ENCODE measurements at places on chromosomes 6 and 20. TPM values are rescaled to one million over a fixed set of nuclear protein-coding genes. Genes with fewer than 3 reads are reported as not detected.

DNA sequence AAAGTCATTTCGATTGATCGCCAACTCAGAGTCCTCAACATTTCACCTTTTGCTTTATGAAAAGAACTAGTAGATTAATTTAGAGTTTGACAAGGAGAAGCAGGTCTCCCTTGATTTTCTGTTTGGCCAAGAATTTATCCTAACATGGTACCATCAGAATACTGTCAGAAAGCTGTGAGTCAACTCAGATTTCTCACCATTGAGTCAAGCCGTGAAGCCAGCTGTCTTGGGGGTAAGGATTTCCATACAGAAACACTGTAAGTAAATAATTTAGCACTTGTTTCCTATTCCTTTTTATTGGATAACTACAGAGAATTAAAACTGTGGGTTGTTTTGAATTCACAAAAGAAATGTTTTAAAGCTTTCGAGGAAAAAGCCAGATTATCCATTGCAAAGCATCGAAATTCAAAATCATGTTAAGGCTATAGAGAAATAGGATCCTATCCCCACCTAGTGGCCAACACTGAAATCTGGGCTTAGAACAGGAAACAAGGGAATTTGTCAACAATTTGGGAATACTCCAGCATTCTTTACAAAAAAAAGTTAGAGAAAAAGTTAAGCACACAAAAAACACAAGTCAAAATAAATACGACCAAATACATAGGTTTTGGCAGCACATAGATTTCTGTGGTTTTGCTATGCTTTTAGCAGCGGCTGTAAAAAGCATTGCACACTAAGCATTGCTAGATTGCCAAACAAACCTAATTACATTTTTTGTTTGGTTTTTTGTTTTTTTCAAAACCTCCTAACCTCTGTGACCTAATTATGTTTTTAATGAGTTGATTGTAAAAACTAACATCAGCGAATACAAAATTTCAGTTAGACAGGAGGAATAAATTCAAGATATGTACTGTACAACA lies 44.2 kb downstream of the COL11A2 start:
- no peak for DNase-seq

Gene RIPPLY2
- polyA plus RNA-seq, result not detected

GRCh38 chr20:44166008-44166407 lies 21.0 kb downstream of the JPH2 start:
- DNase-seq, result no peak

Gene NOL7
- polyA plus RNA-seq, result 91.7 TPM

DNA sequence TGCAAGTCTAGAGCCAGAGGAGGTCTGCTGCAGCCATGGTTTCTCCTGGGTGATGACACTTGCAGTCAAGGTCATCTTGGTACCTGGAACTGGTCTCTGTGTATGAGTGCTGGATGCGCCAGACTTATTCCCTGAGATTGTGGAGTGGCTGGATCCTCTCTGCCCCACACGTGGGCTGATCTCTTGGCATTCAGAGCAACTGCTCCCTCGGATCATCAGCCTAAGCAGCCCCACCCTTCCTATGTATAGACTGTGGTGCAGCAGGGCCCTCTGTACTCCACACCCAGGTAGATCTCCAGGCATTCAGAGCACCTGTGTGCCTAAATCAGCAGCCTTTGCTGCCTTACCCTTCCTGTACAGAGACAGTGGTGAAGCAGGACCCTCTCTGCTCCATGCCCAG lies 12.1 kb upstream of the CST4 start:
- no peak for DNase-seq

DNA sequence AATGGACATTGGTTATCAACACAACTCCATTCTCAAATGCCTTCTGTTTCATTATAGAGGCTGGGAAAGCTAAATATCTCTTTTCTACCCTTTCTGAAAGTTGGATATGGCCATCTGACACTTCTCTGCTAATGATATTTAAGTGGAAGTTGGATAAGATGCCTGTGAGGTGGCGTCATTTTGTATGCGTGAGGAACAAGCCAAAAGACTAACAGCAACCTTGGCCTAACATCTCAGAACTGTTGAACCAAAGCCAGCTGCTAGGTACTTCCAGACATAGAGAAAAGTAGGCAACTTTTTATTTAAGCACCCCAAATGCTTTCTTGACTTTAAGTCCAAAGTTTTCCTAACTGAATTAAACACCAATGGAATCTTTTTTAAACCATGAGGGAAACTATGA lies 708.4 kb downstream of the CD109 start:
- DNase-seq, result no peak

GRCh38 chr6:168000198-168001028 lies 2.9 kb downstream of the KIF25 start:
- DNase-seq, result no peak

GRCh38 chr6:130912434-130912833 lies 85.2 kb downstream of the SMLR1 start:
- DNase-seq, result no peak

DNA sequence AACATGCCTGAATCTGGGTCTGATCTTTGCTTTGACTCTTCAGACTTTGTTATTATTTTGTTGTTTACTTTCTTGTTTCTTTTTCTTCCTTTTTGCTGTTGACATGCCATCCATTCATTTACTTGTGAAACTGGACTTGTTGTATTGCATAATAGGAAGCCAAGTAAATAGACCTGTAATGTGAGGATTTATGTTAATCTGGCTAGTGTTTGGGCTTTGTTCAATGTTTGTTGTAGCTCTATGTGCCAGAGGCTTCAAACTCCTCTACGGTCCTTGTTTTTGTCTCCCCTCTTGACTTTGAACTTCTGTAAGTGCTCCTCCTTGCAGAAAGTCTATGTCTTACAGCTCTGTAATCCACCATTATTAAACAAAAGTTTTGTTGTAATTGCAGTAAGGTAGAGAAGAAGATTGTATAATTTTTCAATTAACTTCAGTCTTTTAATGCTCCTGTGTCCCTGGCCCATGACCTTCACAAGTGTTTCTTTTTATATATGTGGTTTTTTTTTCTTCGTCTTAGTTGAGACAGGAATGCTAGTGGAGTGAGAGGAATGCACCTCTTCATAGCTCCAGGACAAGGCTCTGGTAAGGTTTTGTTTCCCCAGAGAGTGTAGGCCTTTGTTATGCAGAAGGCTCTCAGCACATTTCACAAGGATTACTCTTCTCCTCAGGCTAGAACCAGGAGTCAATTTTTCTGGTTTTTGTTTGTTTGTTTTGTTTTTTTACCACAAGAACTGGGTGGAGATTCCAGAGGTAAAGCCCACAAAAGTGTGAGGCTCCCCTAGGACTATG lies 1061.8 kb upstream of the CITED2 start:
- DNase-seq, result no peak

DNA sequence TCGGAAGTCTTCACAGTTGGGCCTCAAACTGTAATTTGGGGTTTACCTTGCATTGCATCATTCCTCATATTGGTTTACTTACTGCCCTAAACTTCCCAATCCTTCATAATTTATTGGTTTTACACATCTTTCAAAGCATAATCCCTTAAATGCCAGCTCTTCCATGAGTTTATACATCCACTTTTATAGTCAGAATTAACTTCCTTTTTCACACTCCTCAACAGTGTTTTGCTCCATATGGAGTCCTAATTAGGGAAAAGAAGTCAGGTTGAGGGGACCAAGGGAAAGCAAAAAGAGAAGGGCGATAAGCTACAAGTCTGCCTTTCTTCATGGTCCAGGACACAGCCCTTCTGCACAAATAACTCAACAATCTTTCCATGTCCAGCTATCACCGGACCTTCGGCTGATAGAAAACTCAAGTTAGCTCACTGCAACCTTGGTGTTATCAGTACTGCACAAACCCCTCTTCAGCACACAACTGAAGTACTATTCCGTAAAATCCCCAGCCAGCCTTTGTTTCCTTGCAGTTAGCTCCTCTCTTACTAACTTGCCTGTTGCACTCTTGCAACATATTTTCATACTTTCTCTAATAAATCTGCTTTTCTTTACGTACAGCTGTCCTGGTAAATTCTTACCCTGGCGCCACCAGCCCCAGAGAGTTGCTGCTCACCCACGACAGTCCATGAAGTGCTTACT lies 2.0 kb downstream of the EEF1E1 start:
- DNase-seq, result no peak

- no peak for DNase-seq
These were observed 9.4 kb upstream of the PYGB start for GRCh38 chr20:25238319-25239037.

Gene ALDH8A1
- 27.5 TPM for polyA plus RNA-seq

GRCh38 chr6:88599571-88599970 lies 363.8 kb downstream of the RNGTT start:
- DNase-seq, result no peak

DNA sequence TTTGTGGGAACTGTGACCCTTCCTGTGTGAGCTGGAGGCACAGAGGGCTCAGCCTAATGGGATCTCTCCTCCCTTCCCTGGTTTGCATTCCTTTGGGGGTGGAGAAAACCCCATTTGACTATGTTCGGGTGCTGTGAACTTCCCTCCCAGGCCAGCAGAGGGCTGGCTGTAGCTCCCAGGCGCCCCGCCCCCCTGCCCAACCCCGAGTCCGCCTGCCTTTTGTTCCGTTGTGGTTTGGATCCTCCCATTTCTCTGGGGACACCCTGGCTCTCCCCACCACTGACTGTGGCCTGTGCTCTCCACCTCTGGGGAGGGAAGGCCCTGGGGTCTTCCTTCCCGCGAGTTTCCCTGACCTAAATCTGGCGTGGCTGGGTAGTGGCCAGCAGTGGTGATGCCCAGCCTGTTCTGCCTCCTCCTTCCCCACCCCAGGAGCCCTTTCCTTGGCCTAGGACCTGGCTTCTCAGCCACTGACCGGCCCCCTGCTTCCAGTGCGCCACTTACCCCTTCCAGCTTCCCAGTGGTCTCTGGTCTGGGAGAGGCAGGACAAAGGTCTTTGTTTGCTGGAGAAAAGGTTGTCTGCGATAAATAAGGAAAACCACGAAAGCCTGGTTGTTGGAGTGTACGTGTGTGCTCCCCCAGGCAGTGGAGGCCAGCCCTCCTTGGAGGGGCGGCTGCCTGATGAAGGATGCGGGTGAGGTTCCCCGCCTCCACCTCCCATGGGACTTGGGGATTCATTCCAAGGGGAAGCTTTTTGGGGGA lies 4.9 kb downstream of the VEGFA start:
- DNase-seq, result no peak

Gene TFAP2D
- not detected for polyA plus RNA-seq

Measured in right renal pelvis (tissue), 4 donors.